HepG2 (cell line): ENCODE measurements at places on chromosomes 16 and 17. TPM values are rescaled to one million over a fixed set of nuclear protein-coding genes. Genes with fewer than 3 reads are reported as not detected.
A peak's percentile ranks its signal among the peaks of the same experiment; 100 is the strongest.

The RSKR gene
- total RNA-seq, result 1.9 and 5.0 TPM in 2 replicates

The CCL8 gene
- not detected in 2 replicates for total RNA-seq

The PAFAH1B1 gene
- 64.9 and 93.8 TPM in 2 replicates for total RNA-seq

DNA sequence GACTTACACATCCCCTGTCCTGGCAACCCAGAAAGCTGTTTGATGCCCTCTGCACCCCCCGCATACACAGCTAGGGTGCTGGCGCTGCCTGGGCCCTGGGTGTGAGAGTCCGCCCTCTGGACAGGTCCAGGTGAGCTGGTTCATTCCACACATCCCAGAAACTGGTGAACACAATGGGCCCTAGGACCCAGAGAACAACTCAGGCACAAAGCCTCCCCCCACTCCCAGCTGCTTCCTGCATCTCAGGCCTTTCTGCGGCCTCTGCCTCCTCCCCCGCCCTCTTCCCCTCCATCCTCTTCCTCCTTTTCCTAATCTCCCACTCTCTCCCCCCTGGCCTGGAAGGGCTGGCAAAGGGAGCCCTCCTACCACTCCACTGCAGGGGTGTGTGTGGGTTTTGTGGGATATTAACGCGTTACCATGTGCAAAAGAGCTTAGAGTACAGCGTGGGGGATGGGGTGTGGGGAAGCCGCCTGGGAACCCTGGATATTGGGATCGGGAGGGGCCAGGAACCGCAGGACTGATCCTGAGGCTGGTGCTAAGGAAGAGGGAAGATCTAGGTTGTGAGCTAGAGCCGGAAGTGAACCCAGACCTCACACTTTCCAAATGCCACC is 1.6 kb upstream of the PPP1R9B start:
- DNase-seq, result peak; percentile 87

- DNase-seq, result no peak
Measured at GRCh38 chr17:81119223-81120148, 45.8 kb upstream of the PVALEF start.

DNA sequence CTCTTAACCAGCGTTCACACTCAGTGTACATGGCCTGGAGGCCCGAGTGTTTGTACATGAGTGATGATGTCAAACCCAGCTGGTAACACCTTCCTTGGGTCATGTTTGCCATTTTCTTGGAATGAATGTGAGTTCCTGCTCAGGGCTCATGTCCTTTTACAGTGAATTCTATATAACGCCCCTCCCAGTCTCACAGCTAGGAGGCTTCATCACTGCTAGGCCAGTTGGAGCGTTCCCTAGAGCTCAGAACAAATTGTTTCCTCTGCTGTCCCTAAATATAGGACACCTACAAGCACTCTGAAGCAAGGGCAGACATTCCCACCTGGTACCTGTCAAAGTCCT is 5.5 kb downstream of the TIMM22 start:
- DNase-seq, result no peak

DNA sequence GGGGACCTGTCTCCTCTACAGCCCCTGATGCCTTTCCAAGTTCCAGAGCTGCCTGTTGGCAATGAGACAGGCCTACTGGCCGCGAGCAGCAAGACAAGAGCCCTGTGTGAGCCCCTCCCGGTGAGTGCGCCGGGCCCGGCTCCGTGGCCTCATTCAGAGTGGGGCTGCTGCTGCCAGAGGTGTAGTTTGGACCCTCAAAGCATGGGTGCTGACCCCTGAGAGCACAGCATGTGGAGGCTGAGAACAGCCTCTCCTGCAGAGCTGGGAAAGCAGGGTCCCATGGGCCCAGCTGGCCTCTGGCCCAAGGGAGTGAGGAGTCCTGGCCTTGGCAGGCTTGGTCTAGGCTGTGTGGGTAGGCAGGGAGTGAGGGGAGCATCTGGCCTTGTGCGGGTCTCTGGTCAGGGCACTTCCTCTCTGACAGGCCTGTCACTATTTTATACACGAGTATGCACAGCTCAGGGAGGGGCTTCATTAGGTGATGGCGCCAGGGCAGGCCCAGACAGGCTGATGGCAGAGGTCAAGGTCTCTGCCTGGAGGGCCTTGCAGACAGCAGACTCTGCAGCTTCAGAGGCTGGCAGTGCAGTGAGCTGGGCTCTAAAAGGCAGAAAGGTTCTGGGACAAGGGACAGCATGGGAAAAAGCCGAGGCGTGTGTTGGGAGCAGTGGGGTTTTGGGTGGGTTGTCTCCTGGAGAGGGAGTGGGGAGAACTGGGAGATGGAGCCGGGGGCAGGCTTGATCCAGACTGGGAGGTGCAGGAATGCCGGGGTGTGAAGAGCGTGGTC is 43.4 kb downstream of the ADCY7 start:
- peak; percentile 82 for DNase-seq

GRCh38 chr16:9340526-9341256 is 249.2 kb downstream of the HAPSTR1 start:
- no peak for DNase-seq

DNA sequence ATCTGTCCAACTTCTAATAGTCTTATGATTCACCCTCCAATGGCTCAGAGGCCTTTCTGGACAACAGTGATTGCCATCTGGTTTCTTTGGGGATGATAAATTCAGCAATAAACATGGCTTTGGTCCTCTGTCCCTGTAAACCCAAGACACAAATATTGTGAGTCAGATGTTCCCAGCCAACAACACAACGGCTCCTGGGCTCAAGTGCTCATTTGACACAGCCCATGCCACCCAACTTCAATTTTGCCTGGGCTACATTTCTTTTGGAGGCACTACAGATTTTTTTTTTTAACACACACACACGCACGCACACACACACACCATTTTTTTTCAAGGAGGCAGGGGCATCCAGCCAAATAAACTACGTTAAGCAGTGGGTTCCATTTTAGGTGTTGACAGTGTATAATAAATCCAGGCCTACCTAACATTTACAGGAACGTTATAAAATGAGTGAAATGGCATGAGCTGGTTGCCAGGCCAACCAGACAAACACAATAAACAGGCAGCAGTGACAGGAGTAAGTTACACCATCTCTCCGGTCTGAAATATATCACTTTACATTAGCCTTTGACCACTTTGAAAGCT is 939.9 kb upstream of the SOX9 start:
- DNase-seq, result no peak

DNA sequence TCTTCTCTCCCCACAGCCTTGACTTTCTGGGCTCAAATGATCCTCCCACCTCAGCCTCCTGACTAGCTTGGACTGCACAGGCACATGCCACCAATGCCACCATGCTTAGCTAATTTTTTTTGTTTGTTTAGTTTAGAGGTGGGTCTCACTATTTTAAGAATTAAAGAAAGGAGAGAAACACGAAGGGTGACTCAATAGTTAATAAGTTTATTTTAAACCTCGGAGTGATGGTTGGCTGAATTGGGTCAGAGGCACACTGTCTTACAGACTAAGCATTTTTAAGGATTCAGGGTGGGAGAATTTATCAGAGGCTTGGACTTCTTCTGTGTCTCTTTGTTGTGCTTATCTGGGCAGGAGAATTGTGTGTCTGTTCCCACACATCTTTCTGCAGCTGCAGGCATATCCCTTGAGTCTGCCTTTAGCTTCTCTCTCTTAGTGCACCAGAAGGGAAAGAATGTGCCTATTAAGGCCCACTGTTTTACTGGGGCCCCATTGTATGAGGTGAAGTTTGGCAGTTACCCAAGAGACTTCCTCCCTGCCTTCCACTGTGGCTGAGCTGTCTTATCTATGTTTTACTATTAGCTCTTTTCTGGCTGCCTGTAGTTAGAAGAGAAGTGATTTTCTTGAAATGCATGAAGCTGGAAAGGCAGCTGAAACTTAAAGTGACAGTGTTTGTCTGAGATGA is 2172.0 kb downstream of the TP53TG3F start:
- DNase-seq, result no peak
